Activated T-helper 1 cell treated with anti-CD3 and anti-CD28 coated beads, Interleukin-2, amount 50 U/mL, for 16 hours (primary cell): ENCODE measurements at places on chromosomes 2 and 18.

DNA sequence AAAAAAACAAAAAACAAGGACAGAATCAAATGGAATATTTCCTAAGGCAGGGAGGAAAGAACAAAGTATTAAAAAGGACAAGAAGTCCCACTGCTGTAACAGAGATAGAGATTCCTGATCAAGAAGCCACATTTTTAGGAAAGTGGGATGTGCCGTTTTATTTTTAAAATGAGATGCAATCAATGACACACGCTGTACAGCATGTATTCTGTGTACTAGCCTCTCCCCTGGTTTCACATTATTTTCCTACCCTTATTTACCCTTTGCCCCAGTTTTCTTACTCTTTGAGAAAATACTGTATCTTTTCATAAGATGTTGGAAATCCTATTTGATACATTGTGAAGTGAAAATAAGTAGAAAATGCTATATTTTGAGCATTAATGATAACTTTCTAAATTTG lies 45.8 kb downstream of the E2F6 start:
- no peak for DNase-seq

DNA sequence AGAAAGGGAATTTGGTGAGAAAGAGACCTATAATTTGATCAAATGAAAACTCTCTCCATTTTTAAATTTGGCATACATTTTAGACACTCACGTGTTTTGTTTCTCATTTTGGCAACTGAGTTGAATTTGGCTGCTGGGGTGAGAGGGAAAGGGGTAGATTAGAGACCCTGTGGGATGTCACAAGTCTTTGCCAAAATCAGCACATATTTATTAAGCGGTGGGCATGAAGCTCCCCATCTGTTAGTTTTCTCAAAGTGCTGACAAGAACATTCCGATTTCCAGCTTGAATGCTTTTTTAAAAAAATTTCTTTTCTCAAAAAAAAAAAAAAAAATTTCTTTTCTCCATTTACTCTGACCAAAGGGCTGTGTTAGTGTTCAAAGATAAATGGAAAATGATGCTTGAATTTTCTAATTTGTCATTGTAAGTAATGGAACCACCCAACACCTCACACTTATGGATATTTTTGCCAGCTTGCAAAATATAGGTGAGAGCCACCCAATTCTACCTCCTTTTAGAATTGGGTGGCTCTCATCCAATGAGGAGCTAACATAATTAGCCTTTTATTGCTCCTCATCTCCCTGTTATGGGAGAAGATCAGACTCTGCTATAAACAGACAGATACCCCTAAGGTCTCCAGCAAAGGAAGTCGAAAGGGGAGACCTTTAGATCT lies 222.9 kb upstream of the FN1 start:
- DNase-seq: no peak

- DNase-seq: no peak
These were observed 23.4 kb upstream of the LYPD6 start for GRCh38 chr2:149307014-149307413.

DNA sequence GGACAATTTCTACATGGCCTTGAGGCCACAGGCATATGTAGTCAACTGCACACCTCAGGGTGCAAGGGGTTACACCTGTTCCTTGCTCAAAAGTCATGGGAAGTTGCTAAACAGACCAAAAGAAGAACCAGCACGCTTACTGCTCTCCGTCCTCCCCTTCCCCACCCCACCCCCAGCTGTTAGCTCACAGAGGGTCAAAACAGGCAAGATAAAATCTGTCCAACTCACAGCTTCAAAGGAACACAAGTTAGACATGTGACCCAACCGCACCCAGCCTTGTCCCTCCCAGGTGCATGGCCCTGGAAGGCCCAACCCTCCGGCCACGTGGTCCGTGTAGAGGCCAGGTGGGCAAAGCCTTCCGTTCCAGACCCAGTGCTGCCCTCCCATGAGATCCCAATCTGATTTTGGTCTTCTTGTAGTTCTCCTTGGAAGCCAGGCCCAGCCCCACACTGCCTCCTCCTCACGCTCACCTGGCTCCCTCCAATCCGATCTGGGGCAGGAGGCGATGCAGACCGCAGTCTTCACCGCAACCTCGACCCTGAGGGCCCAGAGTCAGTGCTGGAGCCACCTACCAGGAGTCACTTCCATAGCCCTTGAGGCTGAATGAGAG lies 14.5 kb upstream of the ASPRV1 start:
- DNase-seq: no peak

GRCh38 chr18:69109686-69110085 lies 291.0 kb upstream of the DOK6 start:
- DNase-seq: no peak

GRCh38 chr2:239606741-239607516 lies 206.1 kb upstream of the HDAC4 start:
- no peak for DNase-seq

- no peak for DNase-seq
These were observed 628 bp downstream of the GIGYF2 start for GRCh38 chr2:232697807-232698110.

DNA sequence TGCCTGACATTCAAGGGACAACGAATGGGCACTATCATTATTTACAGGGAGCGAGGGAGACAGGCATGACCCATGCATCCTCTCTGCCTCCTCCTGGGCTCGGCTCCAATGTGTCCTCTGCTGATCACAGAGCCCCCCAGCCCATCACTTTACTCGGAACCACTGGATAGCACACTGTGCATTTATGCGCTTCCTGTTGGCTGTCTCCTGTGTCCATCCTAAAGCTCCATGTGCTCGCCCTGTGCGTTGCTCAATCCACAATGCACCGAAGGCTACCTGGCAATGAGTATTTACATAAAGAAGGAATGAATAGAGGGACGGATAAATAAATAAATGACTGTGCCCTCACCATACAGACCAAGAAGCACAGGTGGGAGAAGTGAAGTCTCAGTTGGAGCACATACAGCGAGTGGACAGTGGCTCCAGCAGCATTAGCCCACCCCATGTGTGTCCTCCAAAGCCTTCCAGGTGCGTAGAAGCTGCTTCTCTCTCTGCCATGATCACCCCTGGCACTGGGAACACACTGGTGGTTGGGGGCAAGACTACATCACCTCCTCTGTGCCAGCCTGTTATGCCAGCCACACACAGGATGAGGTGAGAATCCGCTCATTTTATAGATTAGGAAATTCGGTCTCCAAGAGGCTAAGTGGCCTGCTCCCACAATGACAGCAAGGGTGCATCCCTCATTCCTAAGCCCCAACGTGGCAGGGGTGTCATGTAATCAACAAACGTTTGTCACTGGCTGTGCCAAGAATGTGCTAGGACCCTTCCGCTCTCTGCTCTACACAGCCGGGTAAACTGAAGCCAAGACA lies 2.3 kb upstream of the GDF7 start:
- no peak for DNase-seq

DNA sequence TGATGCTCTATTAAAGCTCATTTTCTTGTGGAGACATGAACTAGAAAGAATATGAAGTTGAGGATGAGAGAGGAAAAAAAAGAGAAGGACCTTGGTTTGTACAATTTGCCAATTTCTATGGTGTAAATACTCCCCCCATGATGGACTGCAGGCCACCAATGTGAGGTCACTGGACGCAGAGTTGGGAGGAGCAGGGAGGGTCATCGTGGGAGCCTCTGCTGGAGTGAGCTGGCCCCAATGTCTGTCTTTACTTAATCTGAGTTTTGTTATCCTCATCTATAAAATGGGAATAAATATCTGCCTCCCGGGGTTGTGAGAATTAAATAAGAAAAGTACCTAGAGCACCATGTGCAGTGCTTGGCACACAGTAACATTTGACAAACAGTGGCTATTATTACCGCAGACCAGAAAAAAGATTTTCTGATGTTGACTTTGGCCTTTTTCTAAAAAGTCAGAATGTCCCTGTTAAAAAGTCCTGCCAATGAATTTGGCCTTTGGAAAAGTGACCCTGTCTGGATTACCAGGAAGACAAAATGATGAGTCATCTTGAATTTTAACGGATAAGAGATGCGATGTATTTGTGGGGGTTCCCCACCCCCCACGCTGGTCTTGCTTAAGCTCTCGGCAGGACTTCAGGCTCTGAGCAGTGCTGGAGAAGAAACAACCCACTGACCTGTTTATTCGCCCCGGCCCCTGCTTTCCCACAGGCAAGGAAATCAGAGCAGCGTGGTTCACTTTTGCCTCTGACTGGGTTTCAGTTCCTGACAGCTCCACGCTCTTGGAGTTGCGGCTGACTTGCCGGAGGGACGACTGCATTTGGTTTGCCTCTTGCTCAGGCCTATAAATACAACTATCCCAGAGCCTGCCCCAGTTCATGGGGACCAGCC lies 50.3 kb upstream of the FOSL2 start:
- DNase-seq: no peak

- no peak for DNase-seq
These were observed 102.5 kb upstream of the CRIM1 start for GRCh38 chr2:36253086-36253485.

DNA sequence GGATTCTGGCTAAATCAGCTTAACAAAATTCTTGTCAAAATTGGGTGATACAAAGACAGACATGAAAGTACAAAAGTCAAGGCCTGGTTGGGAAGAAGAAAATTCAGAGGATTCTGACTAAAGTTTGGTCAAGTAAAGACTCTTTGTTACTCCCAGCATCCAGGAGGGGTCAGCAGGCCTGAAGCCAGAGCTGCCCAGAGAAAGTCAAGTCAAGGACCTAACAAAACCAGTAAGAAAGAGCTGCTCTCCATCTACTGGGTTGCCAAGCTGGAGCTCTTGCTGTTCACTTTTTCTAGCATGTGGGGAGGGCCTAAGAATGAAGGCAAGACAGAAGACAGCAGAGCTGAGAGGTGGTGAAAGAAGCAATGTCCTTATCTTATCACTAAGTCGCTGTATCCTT lies 143.3 kb downstream of the C1D start:
- DNase-seq: no peak

DNA sequence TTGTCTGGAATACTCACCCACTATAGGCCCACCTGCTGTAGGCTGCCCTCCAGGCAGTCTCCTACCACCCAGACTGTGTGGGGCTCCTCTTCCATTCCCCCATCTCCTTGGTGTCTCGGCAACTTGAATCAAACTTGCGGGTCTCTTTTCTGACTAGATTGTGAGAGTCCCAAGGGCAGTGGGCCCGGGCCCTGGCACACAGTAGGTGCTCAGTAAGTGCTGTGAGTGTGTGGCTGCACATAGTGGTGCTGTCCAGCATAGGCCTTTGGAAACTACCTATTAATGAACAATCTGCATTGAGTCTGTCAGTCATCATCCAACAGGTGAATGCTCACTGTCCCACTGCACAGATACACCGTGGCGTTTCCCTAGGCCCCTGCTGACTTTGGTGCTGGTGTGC lies 43.6 kb upstream of the ASB1 start:
- DNase-seq: no peak

DNA sequence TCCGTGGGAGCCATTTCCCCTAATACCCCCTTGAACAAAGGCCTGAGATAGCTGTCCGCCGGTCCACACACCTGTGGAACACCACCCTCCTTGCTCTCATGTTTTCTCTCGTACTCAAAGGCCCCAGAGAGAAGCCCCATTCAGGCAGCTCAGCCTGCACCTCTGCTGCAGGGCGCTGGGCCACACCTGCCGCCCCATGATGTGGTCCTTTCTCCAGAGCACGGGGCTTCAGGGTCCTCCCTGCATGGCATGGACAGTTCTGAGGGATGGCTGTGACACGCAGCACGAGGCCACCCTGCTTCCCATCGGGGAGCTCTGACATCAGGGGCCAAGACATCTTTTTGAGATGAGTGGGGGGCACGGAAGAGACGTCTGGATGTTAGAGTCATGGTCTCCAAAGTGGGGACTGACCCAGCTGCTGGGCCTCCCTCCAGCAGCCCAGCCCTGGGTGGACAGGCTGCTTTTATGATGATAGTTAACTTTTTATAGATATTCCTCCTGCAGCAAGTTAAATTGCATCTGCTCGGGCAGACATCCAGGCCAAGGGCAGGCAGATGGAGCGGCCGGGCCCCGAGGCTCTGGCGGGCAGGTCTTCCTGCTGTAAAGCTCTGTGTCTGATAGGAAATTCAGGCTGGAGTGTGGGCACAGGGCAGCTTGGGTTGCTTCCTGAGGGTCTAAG lies 56.7 kb downstream of the SDC1 start:
- no peak for DNase-seq

- DNase-seq: no peak
These were observed 90.3 kb upstream of the BCL2L11 start for GRCh38 chr2:111030260-111030891.

DNA sequence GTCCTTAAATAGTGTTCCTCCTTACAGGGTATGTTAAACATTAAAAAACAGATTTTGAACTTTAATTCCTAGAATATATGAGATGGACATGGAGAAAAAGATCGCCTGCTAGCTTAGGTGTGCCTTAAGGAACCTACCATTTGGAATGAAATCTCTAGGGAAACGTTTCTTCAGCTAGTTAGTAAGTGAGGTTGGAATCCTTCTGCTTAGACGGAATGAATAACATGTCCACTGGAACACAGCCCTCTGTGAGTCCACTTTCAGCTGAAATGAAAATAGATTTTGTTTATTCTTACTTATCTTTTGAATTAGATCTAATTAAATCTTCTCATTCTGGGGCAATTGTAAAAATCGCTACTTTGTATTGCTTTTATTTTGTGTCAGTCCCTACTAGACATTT lies 28.4 kb downstream of the NAB1 start:
- DNase-seq: no peak

GRCh38 chr18:54284535-54284934 lies 15.2 kb downstream of the POLI start:
- no peak for DNase-seq

DNA sequence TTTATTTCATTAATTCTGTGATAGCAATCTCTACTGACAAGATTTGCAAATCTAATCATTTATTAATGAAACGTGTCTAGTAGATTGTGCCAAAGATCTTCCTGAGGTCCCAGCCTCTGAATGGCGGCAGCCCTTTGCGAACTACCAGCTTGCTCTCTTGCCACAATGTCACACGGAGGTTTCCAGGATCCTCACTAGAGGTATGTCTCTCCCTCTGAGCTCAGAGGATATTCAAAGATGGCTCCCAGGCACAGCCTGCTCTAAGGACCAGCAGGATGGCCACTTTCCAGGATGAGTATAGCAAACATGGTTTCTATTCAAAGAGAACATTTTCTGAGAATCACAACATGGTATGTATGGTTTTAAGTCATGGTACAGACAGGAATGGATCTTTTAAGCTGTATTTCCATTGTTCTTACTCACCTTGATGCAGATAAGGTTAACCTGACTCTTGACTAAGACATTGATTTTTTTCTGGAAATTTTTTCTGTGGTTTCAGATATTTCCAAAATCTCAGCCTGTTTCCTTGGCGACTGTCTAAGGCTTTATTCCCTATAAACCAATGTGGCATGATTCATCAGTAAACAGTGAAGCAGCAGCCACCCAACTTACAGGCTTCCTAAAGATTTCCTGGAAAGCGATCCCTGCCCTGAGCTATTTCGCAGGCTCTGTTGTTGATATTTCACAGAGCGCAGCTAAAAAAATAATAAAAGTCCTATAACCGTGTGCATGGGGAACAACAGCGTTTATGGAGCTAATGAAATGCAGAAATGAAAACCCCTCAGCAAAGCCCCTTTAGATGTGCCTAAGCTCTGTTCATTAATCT lies 54.1 kb upstream of the KLF7 start:
- DNase-seq: no peak

GRCh38 chr18:65754121-65754520 lies 3.3 kb downstream of the CDH7 start:
- DNase-seq: no peak
